ENCODE measurements at places on chromosomes 2 and 18. TPM values are rescaled to one million over a fixed set of nuclear protein-coding genes. Genes with fewer than 3 reads are reported as not detected.

GRCh38 chr2:154710685-154711084 is 12.2 kb downstream of the KCNJ3 start:
- no peak for DNase-seq
- H3K27ac ChIP-seq, result no peak overlapping the region
- H3K4me1 ChIP-seq, result peaks cover 3% of the 10 kb centered on the region
- H3K36me3 ChIP-seq, result no peaks in the 10 kb centered on the region
- H3K27me3 ChIP-seq, result no peaks in the 10 kb centered on the region

GRCh38 chr2:105752691-105753358 is 8.1 kb downstream of the NCK2 start:
- H3K4me3 ChIP-seq, result no peak overlapping the region
- DNase-seq, result no peak
- no peaks in the 10 kb centered on the region for H3K36me3 ChIP-seq
- no peak overlapping the region for H3K27ac ChIP-seq

GRCh38 chr2:53562407-53562806 is 205.2 kb upstream of the CHAC2 start:
- no peak for DNase-seq
- H3K4me1 ChIP-seq, result no peaks in the 10 kb centered on the region
- H3K4me3 ChIP-seq, result no peak overlapping the region
- no peaks in the 10 kb centered on the region for H3K36me3 ChIP-seq
- no peak overlapping the region for H3K27ac ChIP-seq
- no peaks in the 10 kb centered on the region for H3K27me3 ChIP-seq

- H3K27me3 ChIP-seq, result no peaks in the 10 kb centered on the region
- no peak for DNase-seq
- no peak overlapping the region for H3K4me3 ChIP-seq
- H3K27ac ChIP-seq, result no peak overlapping the region
- H3K4me1 ChIP-seq, result no peaks in the 10 kb centered on the region
Observed at GRCh38 chr2:122545821-122546220, 790.4 kb downstream of the TSN start.

DNA sequence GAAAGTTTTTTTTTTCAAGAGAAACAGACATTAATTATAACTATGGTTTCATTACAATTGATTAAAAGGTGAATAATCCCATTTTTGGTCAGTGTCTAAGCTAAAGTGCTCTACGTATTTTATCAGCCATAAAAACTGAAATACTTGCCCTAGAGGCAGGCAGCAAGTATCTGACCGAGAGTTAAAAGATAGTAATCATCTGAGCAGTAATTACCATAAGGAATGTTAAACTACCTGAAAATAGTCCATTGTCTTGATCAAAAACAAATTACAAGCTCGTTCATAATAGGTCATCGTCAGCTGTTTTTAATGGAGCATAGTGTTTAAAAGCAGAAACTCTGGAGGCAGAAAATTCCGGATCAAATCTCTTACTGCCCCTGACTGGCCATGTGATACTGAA is 105.7 kb upstream of the ZEB2 start:
- DNase-seq, result no peak
- no peaks in the 10 kb centered on the region for H3K36me3 ChIP-seq
- H3K4me3 ChIP-seq, result no peak overlapping the region
- H3K27ac ChIP-seq, result no peak overlapping the region
- no peaks in the 10 kb centered on the region for H3K4me1 ChIP-seq
- no peaks in the 10 kb centered on the region for H3K27me3 ChIP-seq

FNDC4 gene
- 12.6 TPM for total RNA-seq

OXER1 gene
- total RNA-seq, result 0.58 TPM

Data from esophagus muscularis mucosa (tissue), 4 donors.